ENCODE measurements at places on chromosomes 6 and 20.

DNA sequence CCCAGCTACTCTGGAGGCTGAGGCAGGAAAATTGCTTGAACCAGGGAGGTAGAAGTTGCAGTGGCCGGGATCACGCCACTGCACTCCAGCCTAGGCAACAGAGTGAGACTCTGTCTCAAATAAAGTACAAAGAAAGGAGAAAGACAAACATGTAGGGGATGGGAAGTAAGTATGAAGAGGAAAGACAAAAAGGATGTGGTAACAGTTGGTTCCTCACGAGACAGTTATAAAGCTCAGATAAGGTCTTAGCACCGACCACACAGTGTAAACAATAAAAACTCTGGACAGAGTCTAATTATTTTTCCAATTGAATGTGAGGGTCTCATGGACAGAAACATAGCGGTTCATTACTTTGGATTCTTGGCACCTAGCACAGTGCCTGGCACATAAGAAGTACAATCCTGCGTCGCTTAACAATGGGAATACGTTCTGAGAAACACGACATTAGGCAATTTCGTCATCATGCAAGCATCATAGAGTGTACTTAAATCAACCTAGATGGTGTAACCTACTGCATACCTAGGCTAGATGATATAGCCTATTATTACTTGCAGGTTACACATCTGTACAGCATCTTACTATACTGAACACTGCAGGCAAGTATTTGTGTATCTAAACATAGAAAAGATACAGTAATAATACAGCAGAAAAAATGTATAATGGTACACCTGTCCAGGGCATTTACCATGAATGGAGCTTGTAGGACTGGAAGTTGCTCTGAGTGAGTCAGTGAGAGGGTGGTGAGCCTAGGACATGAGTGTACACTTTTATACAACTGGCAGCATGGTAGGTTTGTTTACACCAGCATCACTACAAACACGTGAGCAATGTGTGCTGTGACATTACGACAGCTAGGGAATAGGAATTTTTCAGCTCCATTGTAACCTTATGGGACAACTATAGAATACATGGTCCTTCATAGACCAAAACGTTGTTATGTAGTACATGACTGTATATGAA, 38.2 kb downstream of the MBOAT1 start:
- peak; percentile 10 for DNase-seq

DNA sequence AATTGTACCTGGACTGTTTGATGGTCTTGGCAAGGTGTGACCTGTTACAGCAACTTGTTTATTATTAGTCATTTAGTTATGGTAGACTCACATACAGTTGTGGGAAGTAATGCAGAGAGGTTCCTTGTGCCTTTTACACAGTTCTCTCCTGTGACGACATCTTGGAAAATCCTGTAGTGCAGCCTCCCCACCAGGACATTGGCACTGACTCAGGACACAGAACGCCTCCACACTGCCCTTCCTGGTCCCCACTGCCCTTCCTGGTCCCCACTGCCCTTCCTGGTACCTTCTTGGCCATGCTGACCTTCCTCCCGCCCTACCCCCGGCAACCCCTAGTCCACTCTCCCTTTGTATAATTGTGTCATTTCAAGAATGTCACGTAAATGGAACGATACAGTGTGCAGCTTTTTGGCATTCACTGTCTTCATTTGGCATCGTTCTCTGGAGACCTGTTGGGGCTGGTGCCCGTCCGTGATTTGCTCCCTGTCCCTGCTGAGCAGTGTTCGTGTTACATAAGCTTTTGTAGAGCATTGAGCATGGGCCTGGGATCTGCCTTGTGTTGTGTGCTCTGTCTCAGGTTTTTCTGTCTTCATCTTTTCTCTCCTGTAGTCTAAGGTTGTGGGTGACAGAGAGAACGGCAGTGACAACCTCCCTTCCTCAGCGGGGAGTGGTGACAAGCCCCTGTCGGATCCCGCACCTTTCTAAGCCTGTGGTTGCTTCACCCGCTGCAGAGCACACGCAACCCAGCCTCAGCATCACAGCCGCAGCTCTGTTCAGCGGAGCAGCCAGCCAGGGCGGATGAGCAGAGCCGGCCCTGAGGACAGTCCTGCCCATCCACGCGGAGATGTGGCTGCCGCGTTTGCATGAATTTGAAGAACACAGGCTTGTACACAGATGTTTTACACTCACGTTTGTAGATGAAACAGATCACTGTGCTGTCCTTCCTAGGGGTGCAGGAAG, 5.4 kb upstream of the DNAJC5 start:
- DNase-seq: peak; percentile 88

- DNase-seq: no peak
Observed at GRCh38 chr20:32796383-32796948, 23.3 kb upstream of the MAPRE1 start.

- peak; percentile 26 for DNase-seq
Observed at GRCh38 chr6:143594647-143595046, 83.1 kb upstream of the PHACTR2 start.

DNA sequence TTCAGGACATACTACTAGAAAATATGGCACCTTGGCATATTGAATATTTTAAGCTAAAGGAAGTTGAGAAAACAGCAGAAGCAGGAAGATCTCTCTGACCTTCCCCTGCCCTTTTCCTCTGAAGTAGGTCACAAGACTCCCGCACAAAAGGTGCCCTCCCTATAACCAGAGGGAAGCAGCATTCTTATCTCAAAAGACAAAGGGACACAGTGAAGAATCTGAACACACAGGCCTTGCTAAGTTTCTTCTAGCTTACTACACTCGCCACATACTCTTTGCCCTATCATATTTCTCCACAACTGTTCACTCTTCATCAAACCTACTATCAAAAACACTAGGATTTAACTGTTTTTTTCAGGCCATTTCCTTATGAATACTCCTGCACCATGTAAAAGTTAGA, 151.2 kb downstream of the ELOVL4 start:
- no peak for DNase-seq

GRCh38 chr20:63320041-63320511, 27.1 kb downstream of the COL20A1 start:
- no peak for DNase-seq

GRCh38 chr20:24998121-24998520, 5.6 kb upstream of the APMAP start:
- DNase-seq: no peak

DNA sequence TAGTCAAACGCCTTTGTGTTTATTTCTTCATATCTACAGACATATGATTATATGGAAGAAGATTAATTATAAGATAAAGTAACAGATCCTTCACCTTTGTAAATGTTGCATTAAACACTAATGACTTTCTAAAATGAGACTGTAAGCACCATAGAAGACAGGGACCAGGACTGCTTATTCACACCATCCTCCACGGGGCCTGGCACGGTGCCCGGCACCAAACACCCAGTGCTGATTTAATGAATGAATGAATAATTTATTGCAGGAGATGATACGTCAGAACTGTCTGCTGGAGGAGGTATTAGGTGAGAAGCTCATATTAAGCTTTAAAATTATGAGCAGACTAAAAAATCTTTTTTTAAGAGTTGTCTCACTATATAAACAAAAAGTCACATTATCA, 88.3 kb downstream of the SLX4IP start:
- DNase-seq: no peak

DNA sequence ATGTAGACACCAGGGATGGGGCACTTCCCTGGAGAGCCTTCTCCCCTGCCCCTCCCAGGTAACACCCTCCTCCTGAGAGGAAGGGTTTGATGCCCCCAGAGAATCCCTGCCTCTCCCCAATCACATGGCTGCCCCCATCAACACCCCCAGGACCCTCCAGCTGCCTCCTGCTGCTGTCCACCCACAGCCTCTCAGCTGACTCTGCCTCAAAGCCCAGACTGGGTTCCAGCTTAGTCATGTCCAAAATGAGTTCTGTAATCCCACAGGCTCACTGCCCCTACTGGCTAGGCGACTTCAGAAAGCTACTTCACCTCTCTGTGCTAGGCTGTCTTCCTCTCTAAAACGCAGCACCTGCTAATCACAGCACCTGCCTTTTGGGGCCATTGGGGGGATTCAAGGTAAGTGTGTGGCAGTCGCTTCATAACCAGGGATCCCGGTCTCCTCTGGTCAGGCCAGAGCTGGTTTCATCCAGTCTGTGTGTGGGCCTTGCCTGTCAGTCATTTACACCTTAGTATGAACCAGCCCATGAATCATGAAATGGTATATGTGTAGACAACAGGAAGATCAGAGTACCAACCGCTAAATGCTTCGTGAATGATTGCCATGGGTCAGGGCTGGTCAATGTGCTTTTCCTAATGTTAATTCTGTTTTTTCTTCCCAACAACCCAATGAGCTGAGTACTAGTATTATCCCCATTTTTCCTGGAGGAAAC, 40.4 kb downstream of the TFEB start:
- no peak for DNase-seq

DNA sequence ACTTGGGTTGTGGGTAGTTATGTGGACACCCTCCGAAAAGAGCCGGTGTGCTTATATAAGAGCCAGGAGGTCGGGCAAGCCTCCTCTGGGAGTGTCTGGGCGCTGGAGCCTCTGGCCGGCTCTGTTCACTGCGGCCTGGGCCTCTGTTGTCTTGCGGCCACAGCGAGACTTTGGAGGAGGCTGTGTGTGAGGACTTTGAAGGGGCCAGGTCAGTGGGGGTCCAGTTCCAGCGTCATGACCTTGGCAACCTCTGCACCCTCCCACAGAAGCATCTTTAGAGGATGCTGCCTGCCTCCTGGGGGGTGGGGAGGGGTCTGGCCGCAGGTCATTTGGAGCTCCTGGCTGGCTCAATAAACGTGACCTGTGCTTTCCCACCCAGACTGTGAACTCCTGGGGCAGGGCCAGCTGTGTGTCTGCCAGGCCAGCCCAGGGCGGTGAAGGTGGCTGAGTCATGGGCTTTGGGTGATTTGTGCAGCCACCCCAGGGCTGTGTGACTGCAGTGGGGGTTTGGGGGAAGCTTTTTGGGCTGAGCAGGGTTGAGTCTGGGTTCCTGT, 1.2 kb downstream of the TCEA2 start:
- peak; percentile 54 for DNase-seq

- DNase-seq: no peak
Observed at GRCh38 chr6:160121558-160121957, at the start of gene SLC22A1. TSS of gene SLC22A1 (plus strand) at chr6:160121815. CDS start at chr6:160121936, 121 bp downstream.

GRCh38 chr20:6299456-6299855, 176.6 kb upstream of the FERMT1 start:
- DNase-seq: no peak

DNA sequence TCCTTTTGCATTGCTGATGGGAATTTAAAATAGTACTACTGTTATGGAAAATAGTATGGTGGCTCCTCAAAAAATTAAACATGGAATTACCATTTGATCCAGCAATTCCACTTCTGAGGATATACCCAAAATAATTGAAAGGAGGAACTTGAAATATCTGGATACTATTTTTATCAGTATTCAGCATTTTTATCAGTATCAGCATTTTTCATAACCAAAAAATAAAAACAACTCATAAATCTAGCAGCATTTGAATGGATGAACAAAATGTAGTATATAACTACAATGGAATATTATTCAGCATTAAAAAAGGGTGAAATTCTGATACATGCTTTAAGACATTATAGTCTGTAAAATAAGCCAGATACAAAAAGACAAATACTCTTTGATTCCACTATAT, 763.4 kb upstream of the MAN1A1 start:
- DNase-seq: no peak

DNA sequence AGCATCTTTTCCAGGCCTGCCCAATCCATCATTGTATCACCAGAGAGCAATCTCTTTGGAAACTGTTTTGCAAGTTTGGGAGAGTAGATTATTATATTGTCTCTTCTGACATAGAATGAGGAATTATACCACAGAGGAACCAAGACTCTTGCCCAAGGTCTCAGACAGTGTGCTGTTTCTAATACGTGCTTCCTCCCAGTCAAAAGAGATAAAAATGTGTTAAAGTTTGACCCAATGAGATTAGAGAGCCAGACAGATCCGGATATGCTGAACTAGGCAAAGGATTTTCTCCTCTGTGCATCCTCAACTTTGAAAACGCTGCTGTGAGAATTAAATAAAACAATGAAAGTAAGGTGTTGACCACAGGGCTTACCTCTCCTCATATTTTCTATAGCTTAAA, 18.6 kb upstream of the NT5E start:
- no peak for DNase-seq

DNA sequence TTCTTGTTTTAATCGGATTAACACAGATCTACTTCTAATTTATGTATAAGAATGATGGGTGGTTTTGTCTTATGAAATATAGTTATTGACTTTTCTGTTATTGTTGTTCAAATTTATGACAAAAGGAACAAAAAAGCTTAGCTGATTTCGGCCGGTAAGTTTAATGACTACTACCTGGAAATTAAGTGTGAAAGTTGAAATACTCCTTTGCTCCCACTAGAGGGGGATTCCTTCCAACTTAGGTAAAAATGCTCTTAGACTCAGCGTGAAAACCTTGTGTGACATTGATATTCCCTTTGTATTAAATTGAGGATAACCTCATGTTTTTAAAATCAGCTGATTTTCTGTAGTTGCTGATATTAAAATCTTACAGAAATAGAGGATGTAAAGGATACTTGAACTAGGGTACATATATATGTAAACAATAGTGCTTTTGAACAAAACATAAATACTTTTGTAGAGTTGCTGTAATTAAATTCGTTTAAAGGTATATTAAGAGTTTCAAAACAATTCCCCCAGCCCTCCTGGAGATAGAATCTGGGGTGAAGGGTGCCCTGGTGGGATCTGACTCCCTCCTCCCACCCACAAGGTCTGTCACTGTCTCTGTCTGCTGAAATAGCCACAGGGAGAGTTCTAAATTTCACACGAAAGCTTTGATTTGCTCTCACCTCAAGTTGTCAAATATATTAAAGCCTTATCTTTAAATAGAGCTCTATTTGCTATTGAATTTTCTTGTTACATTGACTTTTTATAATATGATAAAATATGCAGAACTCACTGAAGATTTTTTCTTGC, 257.5 kb downstream of the ARID1B start:
- peak; percentile 58 for DNase-seq

DNA sequence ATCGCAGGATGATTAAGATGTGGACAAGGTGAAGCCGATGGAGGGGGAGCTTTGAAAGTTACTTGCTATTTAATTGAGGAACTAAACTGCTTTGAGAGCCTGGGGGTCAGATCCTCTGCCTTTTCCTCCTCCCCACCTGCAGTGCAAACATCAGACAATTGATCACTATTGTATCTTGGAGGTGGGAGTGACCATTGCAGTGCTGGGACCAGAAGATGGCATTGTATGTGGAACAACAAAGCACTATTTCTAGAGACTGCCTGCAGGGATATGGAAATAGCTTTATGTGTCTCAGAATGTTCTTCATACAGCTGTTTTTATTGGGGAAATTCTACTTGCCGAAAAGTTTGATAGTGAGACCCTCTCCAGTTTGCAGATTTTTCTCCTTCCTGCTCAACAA, 4.2 kb downstream of the MOG start:
- no peak for DNase-seq
